SJSA1 (cell line): ENCODE measurements at places on chromosomes 7 and 10. TPM values are rescaled to one million over a fixed set of nuclear protein-coding genes. Genes with fewer than 3 reads are reported as not detected.

ZNF277 gene
- total RNA-seq = 14.7 and 20.6 TPM in 2 replicates

LRRTM3 gene
- total RNA-seq = not detected in 2 replicates

MYH16 gene
- total RNA-seq = 0.41 TPM in 1 of 2 replicates, not detected in the other

FOXI2 gene
- not detected in 2 replicates for total RNA-seq

STN1 gene
- 26.9 and 27.4 TPM in 2 replicates for total RNA-seq

ZNRF2 gene
- total RNA-seq = 17.3 and 20.3 TPM in 2 replicates

ORAI2 gene
- total RNA-seq = 18.3 and 27.0 TPM in 2 replicates

FXYD4 gene
- not detected in 2 replicates for total RNA-seq

DHX32 gene
- 31.0 and 51.8 TPM in 2 replicates for total RNA-seq

SPACDR gene
- 0.66 TPM in 1 of 2 replicates, not detected in the other for total RNA-seq

AGR2 gene
- not detected in 2 replicates for total RNA-seq

GRCh38 chr7:102275123-102275703, 11.5 kb upstream of the SH2B2 start:
- no peak for DNase-seq

DNA sequence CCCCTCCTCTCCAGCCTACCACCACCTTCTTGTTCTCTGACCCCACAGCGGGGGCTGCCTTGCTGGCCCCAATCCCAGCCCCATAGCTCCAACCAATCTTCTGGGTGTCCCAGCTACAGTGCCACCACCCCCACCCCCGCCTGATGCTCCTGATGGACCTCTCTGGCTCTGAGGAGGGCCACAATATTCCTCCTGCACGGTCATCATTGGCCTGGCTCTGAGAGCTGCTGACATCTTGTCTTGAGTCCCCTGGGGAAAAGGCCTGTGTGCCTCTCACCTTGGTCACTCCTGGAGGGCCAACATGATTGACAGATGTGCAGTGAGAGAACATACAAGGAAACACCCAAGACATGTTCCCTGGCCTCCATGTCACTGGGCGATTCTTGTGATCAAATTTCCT, 7.6 kb downstream of the GDF2 start:
- no peak for DNase-seq

DNA sequence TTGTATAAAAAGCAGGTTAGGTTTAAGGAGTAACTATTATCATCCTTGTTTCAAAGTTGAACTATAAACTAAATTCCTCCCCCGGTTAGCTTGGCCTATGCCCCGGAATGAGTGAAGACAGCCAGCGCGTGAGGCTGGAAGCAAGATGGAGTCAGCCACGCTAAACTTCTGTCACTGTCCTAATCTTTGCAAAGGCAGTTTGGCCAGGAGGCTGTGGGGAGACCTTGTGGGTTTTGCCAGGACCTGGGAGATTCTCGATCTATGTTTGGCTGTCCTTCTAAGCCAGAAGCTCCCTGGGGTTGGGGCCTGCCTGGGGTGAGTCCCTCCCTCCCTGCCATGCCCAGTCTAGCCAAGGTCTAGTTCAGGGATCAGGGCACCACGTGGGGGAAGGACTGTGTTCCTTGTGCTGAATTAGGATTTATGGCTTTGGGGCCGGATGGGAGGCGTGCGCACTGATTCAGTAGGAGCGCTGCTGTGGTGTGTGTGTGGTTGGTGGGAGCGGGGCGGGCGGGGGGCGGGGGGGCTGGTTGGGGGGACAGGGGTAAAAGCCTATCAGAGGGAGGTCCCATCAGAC, 871 bp upstream of the GTF2IRD1 start:
- no peak for DNase-seq

GRCh38 chr10:77451886-77452285, 185.7 kb downstream of the KCNMA1 start:
- DNase-seq = no peak

- DNase-seq = no peak
Observed at GRCh38 chr10:100528921-100529474, 673 bp downstream of the NDUFB8 start.

DNA sequence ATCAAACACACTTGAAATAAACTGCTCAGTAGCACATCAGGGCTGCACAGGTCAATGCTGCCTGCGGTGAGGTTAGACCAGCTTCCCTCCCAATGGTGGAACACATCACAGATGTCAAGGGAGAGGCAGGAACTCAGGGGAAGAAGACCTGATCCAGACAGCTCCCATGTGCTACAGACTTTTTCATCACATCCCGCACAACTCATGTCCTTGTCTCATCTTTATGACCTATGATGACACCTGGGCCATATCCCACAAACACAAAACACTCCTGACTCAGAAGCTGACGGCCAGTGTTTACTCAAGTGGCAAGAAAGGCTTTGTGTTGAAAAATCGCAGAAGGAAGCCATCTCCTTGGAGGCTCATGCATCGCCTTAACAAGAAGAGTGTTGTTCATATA, 91.6 kb downstream of the HTR5A start:
- DNase-seq = no peak

- no peak for DNase-seq
Observed at GRCh38 chr7:55563596-55564325, 8.5 kb downstream of the VOPP1 start.

- DNase-seq = no peak
Observed at GRCh38 chr10:129910861-129911260, 53.2 kb downstream of the EBF3 start.
